ENCODE measurements at places on chromosomes 3 and 15.

- no peak for DNase-seq
Observed at GRCh38 chr3:193114431-193115340, 126.3 kb upstream of the PLAAT1 start.

DNA sequence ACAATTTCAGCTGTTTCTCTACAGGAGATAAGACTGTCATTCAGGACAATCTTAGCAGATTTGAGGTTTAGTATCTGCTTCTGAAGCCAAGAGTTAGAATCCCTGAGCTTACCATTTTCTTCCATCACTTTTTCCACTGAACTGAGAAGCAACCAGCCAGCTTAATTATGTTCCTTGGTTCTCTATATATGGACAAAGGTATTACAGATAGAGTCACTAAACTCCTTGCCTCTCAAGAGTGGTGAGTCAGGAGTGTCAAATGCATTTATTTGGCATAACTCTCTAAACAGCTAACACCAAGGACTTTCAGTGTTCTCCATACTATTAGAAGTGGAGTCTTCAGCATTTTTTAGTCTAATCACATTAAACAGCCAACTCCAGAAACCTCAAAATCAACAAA is 239.3 kb downstream of the ALCAM start:
- no peak for DNase-seq

- no peak for DNase-seq
Observed at GRCh38 chr3:195168009-195168762, 102.8 kb downstream of the XXYLT1 start.

GRCh38 chr15:83446904-83447709 is at the start of gene SH3GL3:
TSS of gene SH3GL3 (plus strand) at chr15:83447341. CDS start at chr15:83447534, 193 bp downstream.
- DNase-seq, result peak; percentile 38

- DNase-seq, result no peak
Observed at GRCh38 chr3:12656193-12656592, 7.7 kb downstream of the RAF1 start.

DNA sequence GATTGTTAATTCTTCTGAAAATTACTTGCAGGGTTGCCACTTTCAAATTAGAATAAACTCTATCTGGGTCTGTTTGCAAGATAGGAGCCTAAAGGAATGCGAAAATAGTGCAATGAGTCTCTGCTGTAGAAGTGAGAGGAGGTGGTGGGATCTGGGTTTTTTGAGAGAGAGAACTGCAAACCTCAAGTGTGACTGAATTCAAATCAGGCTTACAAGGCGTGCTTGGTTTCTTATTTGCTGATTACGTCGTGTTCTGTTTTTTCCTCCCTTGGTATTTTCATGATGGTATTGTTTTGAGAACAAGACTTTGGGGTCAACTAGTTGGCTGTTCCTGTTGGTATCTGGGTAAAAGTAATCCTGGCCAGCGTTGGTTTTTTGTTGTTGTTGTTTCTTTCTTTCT is 490.9 kb upstream of the CFAP20DC start:
- DNase-seq, result no peak

All from CD4-positive, alpha-beta T cell treated with Interferon alpha-2 for 1 hour (primary cell).